ENCODE measurements at places on chromosomes 2 and 18.
A peak's percentile ranks its signal among the peaks of the same experiment; 100 is the strongest.

DNA sequence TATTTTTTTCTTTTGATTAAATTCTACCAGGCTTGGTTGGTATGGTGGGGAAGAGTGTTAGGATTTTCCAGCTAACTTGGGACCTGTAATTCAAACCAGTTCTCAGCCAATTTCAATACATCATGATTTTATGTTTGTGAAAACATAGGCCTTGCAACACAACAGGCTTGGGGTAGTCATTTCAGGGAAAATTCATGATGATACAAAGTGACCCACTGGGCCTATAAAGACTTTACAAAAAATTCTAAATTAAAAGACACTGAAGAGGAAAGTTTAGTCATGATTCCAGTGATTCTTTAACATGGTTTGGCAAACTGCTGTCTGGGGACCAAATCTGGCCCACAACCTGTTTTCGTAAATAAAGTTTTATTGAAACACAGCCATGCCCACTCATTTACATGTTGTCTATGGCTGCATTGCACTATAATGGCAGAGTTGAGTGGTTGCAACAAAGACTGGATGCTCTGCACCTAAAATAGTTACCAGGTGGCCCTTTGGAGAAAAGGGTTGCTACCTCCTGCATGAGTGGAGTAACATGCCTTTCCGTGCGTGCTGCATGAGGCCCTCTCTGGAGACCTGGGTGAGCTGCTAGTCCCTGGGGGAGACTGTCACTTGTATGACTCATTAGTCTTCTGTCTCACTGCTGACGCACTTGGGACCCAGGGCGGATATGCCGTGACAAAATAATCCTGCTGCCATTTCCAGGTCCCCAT is 73.6 kb downstream of the NPAS2 start:
- DNase-seq = no peak

DNA sequence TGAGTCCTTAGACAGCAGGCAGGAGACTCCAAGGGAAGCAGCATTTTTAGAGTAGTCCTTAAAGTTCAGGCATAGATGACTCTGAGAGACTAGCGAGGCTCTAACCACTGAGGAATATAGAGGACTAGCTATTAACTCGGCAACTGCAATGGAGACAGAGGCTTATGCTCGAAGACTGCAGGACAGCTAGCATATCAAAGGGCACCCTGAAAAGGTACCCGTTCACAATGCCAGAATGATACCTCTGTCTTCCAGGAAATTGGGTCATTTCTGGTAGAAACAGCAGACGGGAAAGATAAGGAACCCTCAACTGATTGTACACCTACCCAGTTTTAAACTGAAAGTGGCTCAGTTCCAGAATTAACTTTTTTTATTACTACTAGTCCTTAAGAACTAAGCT is 1204.0 kb upstream of the ZEB2 start:
- no peak for DNase-seq

- DNase-seq = peak; percentile 52
Measured at GRCh38 chr2:28348149-28348567, 44.5 kb upstream of the FOSL2 start.

DNA sequence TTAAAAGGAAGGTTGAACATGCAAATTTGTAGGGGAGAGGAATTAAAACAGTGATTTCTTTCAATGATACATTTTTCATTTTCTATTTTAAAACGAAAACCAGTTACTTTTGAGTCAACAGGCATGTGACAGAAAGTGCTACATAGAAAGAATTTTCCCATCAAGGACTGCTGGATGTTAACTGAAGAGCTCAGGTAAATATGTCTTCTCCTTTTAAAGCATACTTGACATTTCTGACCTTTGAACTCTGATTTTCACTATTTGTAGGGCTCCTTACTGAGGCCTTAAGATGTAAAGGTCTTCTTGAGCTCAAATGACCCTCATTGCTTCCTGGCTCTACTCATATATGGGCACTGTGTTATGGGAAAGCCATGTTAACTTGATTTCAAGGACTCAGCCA is 32.4 kb downstream of the FIGN start:
- no peak for DNase-seq

- DNase-seq = no peak
Measured at GRCh38 chr2:121716126-121716525, 20.5 kb downstream of the NIFK start.

DNA sequence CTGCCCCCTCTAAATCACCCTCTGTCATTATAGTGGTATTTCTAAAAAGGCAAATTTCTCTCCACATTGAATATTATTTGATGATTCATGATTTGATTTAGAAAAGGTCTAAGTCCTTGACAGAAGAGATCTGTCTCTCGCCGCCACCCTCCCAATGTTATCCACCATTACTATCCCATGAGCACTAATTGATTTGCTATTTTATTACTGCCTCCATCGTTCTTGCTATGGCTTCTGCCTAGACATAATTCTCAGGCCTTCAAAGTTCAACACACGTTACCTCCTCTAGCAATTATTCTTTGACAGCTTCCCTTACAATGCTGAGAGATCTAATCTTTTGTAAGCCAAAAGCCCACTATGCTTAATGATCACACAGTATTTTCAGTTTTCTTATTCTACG is 507.0 kb upstream of the CHAC2 start:
- DNase-seq = no peak

DNA sequence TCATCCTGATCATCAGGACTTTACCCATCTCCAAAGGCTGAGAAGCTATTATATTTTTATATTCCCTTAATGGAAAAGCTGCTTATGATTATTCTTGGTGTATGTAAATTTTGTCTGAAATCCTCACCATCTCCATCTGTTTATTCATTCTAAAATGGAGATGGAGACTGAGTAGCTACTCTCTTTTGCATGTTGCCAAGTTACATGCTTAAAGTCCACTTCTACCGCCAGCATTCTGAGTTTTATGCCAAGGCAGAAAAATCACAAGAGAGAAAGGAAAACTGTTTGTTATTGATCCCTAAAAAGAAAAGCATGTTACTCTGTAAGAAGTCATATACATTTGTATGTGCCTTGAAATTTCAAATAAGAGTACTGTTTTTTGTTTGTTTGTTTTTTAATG is 94.4 kb upstream of the NOSTRIN start:
- DNase-seq = no peak

- DNase-seq = no peak
Measured at GRCh38 chr2:202127687-202128331, 54.8 kb downstream of the KIAA2012 start.

DNA sequence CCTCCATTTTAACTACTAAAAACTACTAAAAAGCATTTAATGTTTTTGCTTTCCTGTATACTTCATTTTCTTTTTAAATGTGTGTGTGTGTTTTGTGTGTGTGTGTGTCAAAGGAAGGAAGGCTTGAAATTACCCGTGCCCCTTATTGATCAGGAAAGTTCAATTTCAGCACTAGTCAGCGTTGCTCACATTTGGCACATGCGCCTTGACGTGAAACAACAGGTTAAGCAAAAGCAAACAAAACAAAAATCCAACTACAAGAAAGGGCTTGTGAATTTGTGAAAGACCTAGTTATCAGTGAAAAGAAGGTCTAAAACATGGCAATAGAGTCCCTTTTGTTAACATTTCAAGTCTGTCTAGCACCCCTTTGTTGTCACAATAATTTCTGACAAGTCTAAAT is 72.5 kb downstream of the KCNH7 start:
- no peak for DNase-seq

DNA sequence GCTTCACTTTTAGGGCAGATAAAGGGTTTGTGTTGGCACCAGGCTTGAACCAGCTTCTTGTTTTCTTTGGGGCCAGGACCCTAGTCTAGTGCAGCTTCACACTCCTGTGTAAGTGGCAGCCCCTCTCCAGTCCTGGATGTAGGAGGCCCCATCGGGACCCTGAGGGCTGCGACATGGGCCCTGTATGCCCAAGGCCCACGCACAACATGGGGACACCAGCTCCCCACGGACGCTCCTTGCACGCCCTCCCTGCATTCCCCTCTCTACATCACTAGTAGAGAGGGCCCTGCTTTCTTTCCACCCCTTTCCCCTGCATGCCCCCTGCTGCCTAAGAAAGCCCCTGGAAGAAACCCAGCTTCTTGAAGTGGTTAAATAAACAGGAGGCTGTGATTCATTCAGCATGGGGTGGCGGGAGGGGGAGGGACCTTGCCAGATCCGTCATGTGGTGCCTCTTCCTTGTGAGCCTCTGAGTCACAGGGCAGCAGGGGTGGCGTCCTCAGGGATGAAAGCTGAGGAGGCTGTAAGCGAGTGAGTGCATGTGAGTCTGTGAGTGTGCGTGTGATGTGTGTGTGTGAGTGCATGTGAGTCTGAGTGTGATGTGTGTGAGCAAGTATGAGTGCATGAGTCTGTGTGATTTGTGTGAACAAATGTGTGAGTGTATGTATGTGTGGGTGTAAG is 42.5 kb downstream of the COPS8 start:
- no peak for DNase-seq

- no peak for DNase-seq
Measured at GRCh38 chr2:29715655-29716054, 205.7 kb downstream of the ALK start.

- DNase-seq = no peak
Measured at GRCh38 chr2:32697156-32697555, 69.3 kb downstream of the TTC27 start.

- DNase-seq = no peak
Measured at GRCh38 chr2:191636586-191636985, 41.4 kb upstream of the NABP1 start.

- no peak for DNase-seq
Measured at GRCh38 chr2:10046931-10047330, 3.6 kb downstream of the KLF11 start.

- peak; percentile 75 for DNase-seq
Measured at GRCh38 chr2:101253013-101253702, 472 bp downstream of the CNOT11 start.

DNA sequence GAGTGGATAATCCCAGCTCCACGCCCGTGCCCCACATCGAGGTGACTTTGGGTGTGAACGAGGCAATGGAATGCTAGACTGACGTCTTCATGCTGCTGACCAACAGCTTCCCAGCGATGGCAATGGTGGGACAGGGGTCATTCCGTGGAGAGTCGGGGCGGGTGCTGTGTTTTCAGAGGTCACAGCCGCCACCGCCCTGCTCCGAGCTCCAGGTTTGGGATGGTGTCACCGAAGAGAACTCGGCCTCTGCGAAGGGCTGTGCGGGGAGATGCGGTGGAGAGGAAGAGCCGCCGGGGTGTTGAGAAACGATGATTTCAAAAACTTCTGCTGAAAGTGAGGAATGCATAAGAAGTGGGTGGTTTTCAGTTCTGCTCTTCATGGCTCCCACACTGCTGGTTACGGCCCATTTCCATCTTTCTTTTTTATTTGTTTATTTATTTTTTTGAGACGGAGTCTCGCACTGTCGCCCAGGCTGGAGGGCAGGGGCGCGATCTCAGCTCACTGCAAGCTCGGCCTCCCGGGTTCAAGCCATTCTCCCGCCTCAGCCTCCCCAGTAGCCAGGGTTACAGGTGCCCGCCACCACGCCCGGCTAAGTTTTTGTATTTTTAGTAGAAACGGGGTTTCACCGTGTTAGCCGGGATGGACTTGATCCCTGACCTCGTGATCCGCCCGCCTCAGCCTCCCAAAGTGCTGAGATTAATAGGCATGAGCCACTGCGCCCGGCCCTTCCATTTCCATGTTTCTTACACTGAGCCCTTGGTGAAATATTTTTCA is 142.6 kb downstream of the RTP5 start:
- no peak for DNase-seq

DNA sequence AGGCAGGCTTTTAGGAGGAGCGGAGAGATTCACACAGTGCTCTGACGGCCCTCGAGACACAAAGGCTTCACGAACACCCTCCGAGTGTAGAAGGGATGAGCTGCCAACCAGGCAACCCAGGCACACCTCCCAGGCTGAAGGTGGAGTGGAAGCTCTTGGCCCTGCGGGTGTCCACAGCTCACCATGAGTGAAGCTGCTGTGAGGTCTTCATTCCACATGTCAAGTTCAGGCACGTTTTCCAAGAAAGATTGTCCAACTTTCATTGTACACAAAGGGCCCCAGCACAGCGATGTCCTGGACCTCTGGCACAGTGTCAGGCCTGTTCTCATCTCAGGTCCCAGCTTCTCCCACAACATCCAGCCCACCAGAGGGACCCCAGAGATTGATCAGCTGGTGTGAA is 13.4 kb downstream of the PARD6G start:
- DNase-seq = no peak

DNA sequence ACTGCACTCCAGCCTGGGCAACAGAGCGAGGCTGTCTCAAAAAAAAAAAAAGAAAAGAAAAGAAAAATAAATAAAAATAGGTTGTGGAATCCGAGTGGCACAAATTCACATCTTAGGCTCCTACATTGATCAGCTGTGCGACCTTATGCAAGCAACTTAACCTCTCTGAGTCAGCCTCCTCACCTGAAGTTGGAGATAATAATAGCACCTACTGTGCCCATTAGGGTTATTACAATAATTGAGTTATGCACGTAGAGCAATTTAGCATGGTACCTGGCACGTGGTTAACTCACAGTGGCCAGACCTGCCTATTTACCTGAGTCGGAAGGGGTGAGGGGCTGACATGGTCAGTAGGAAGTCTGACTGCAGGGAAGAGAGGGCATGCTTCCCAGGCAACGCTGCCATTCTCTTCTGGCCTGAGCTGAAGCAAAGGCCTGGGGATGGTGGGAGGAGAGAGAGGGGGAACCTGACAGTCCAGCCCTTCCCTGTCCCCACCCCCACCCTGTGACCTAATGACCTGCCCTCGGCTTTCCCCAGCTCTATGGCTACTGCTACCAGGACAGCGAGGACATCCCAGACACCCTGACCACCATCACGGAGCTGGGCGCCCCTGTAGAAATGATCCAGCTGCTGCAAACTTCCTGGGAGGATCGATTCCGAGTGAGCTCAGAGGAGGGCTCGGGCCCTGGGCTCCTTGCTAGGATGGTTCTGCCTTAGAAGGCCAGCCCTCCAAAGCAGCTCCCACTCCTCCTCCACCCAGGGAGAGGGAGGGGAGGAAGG is 5.1 kb downstream of the PKDCC start:
- DNase-seq = no peak

DNA sequence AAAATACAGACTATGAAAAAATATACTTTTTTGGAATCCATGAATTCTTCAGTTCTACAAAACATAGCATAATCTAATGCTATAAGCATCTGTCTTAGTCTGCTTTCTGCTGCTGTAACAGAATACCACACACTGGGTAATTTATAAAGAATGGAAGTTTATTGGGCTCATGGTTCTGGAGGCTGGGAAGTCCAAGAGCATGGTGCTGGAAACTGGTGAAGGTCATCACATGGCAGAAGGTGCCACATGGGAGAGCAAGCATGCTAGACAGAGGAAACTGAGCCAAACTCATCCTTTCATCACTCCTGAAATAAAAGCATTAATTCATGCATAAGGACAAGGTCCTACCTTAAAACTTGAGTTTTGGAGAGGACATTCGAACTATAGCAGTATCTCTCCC is 26.6 kb upstream of the NOSTRIN start:
- DNase-seq = no peak

DNA sequence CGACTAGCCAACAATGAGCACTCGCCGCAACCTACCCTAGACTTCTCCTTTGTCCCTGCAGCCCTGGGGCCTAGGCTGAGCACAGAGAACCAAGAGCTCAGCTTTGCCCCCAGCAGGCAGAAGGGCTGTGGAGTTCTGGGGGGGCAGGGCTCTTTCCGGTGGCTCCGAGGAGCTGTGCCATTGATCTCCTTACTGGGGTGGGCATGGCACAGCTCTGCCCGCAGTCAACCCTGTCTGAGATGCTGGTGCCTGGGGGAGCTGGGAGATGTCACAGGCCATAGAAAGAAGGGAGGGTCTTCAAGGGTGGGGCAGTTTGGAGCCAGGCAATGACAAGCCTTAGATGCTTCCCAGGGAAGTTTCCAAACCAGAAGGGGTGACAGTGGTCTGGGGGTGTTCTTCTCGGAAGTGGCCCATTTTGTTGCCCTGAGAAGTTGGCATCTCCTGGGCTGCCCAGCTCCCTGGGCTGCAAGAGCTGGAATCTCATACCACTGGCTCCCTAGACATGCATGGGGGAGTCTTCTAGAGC is 14.1 kb upstream of the GPR55 start:
- DNase-seq = no peak
